CD4-positive, alpha-beta T cell treated with Interleukin-1 beta for 1 hour (primary cell): ENCODE measurements at places on chromosomes 16 and 17.

DNA sequence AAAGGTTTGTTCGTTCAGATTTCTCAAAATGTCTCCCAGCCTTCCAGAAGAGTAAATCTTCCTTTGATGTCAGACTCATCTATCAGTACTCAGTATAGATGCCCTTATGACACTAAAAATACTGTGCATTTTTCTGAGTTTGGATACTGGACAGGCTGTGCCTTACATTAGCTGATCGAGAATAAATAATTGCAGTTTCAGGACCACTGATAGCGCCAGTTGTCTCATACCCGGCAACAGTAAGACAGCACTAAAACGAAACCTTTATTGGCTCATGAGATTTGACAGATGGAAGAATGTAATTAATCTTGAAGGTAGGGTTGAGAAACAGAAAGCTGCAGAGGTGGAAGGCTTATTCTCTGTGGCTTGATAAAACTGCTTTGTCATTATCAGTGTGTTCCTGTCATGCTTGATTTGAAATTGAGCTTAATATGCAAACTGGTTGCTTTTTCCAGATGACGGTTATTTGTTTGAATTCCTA, 1.2 kb downstream of the ATP6V0A1 start:
- DNase-seq, result no peak

GRCh38 chr17:63816669-63817068, 10.6 kb upstream of the PSMC5 start:
- no peak for DNase-seq

- no peak for DNase-seq
Measured at GRCh38 chr17:44623070-44623725, 33.1 kb upstream of the MEIOC start.

- peak; percentile 27 for DNase-seq
Measured at GRCh38 chr17:18257268-18257981, 1.1 kb downstream of the FLII start.

DNA sequence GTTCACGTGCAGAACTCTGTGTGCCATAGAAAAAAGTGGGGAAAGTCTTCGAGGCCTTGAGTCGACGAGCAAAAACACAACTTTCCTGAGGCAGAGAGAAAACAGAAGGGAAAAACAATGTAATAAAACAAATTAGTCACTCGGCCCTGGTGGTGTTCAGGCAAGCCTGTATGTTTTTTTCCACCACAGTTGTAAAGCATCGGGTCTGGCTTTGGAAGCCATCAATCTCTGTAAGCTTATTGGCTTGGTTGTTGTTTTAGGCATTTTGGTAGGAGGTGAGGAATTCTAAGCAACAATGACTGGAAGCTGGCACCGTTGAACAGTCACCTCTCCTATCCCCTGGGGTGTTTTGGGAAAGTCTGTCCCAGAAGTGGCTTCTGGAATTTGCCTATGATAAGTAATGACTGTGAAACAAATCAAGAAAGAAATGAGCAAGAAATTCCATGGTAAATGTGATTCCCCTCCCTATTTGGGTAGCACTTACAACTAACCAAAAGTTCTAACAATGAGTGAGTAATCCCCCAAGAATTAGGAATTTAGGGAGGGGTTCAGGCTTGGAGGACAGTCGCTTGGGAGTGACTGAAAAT, 2.8 kb downstream of the CDH13 start:
- no peak for DNase-seq

GRCh38 chr16:66961065-66961744, at the start of gene CES3:
CES3 (plus strand) TSS chr16:66961266; CDS start chr16:66961308, 42 bp downstream.
- peak; percentile 61 for DNase-seq

GRCh38 chr16:48409839-48410632, 24.8 kb upstream of the SIAH1 start:
- no peak for DNase-seq

- no peak for DNase-seq
Measured at GRCh38 chr17:64423881-64424280, 25.0 kb upstream of the MILR1 start.

- DNase-seq, result no peak
Measured at GRCh38 chr17:54814371-54814770, 86.3 kb upstream of the TOM1L1 start.

- no peak for DNase-seq
Measured at GRCh38 chr17:67238991-67239390, 6.0 kb downstream of the HELZ start.

DNA sequence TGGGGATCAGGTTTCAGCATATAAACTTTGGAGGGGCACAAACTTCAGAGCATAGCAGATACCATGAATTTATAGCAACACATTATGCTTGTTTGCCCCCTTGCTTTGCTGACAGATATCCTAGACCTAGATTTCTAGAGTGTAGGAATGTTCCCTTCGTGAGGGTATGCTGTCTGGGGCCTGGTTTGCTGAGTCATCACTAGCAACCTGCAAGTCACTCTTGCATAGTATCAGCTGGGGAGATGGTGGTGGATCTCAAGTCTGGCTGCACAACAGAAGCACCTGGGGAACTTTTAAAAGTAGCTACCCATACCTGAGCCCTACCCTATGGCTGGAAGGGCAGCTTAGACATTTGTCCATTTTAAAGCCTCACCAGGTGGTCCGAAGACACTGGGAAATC, 22.3 kb upstream of the HSBP1 start:
- no peak for DNase-seq

DNA sequence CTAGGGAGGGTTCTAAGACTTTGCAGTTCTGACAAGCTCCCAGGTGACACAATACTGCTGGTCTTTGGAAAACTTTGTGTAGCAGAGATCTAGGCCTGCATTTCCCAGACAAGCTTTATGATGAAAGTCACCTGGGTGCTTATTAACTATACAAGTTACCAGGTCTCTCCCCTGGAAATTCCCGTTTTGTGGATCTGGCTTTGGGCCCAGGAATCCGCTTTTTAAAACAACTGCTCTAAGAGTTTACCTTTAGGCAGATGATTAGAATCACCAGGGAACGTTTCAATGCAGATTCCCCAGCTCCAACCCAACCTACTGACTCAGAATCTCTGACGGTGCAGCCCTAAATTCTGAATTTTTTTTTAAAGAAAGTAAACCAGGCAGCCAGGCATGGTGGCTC, 36.3 kb downstream of the MYH3 start:
- no peak for DNase-seq

- no peak for DNase-seq
Measured at GRCh38 chr16:2915196-2915929, 3.6 kb downstream of the FLYWCH1 start.

DNA sequence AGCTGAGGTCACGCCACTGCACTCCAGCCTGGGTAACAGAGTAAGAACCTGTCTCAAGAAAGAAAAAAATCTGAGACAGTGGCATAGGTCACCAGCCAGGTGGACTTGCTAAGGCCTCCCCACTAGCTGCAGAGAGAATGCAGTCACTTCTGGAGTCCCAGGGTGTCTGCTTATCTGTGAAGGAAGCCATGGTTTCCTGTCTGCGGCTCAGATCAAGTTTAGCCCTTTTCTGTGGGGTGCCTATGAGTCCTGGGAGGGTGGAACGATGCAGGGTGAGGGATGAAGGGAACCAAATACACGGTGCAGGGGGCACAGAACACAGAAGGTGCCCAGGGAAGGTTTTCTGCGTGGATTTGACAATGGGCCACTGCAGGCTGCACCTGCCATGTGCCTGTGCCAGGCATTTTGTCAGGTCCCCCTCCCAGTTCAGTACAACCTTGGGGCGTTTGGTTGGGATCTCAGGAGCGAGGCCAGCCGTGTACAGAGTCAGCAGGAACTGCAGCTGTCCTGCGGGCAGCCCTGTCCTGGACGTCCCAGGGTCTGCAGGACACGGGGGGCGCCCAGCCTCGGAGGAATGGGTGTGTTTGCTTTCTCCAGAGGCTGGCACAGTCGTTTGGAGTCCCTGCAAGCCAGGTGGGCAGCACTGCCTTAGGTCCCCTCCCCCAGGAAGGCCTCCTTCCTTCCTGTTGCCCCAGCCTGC, 41.8 kb downstream of the RAB11FIP4 start:
- peak; percentile 52 for DNase-seq

DNA sequence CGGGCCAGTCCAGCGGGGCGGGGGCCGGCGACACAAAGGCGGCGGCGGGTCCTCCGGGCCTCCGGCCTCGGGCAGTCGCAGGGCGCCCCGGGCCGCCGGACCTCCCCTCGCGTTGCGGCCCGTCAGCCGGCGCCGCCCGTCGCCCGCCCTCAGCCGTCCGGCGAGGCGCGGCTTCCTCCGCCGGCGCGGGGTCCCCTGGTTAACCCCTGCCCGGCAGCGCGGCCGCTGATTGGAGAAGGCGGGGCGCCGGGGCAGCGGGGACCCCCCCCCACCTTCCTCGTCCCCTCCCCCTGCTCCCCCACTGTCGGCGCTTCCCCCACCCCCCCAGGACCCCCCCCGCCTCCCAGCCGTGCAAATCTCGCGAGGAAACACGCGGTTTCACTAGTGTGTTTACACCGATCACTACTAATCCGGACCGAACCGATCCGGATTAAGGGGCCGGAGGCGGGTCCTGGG, at the start of gene TLK2:
TLK2 (plus strand) TSS at position 402 of the 456 bp plus-strand sequence. CDS start 2,301 bp downstream, outside the sequence.
- peak; percentile 83 for DNase-seq

DNA sequence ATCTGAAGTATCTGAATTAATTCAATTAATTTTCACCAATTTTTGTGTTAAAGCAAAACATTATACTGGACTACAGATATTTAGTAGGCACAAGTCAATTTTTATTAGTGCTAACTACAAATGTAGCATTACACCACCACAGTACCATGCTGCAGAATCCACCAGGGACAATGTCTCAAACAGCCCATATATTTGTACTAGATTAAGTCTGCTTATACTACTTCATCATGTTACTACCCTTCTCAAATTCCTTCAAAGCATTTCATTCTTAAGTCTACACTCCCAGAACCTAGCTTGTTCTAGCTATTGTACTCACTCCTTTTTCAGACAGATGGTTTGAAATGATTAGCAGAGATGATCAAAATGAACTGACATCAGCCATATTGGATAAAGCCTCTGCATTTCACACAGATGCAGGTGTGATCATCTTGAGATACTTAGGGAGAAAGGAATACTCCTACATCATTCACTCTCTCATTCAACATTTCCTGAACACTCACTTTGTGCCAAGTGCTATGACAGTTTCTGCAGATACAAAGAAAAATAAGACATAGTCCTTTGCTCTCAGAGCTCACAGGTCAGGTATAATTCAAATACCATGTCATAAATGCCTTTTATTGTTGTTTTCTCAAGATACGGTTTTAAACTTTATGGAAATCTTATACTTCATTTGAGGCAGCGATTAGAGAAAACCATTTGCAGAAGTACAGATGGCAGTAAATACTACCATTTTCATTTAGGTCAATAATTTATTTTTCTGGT, 47.7 kb downstream of the SMURF2 start:
- no peak for DNase-seq

DNA sequence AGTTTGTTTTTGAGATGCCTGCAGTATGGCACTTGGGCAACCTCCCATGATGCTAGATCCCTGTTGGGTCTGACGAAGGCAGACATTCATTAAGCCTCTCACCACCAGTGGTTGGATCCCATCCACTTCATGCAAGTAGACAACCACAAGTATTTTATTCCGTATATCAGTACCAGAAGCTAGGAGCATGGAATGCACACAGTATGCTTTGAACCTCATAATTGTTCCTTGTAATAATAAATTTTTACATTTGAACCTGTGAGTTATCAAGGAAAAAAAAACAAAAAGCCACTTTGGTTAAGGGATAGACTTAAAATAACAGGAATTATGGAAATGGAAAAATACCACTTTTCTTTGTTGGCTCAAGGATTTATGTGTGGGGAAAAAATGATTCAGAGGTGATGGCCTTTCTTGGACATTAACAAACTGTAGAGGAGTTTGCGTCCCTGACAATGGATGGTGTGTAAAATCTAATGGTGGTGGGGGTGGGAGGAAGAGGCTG, 107.1 kb upstream of the KCNJ16 start:
- no peak for DNase-seq

DNA sequence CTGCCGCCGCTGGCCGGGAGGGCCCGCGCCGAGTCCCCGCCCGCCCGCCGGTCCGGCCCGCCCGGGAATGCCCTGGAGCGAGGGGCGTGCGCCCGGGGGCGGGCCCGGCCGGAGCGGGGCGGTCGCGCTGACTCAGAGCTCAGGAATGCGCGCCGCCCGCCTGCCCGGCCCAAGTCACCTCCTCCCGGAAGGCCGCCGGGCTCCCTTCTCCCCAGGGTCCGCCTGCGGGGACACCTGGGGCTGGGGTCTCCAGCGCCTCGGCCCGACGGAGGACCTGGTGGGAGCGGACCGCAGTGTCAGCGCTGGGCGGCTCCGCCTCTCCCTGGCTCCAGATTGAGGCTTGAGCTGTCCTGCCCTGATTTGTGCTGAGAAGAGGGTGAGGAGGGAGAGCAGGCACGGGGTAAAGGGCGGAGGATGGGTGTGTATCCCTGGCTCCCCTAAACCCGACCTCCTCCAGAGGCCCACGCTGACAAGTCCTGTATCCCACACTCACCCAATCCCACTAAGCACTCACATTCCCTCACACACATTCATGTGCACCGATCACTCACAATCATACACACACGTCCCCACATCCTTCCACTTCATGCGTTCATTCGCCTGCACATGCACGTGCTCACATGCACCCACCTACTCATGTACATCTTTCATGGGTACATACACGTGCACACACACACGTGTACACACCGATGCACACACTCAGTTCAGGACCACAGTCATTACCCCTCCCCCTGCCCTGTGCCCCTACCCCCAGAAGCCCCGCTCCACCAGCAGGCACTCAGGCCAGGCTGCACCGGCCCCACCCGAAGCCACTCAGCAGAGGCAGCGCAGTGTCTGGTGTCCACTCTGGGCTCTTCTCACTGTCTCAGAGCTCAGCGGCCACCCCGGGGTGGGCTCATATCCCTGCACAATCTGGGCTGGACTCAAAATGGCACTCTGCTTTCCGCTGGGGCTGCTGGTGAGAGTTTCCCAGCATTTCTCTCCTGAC, at the start of gene RHBDF1:
RHBDF1 (minus strand) TSS at position 71 of the 988 bp plus-strand sequence. CDS start 7,616 bp downstream, outside the sequence.
- DNase-seq, result no peak

- no peak for DNase-seq
Measured at GRCh38 chr16:24430954-24431760, 108.2 kb upstream of the RBBP6 start.

GRCh38 chr16:8098947-8099512, 491.3 kb downstream of the TMEM114 start:
- no peak for DNase-seq

DNA sequence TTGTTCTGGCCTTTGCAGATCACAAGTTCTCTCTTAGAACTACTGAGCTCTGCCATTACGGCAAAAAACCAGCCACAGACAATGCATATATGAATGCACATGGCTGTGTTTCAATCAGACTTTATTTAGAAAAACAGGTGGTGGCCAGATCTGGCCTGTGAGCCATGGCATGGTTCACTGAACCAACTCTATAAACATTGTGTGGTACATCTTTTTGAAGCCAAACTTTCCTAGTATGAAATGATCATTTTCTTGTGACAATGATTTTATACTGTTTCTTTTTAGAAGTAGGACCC, 65.9 kb upstream of the AMZ2 start:
- DNase-seq, result no peak
